ENCODE measurements at places on chromosomes 5 and 9. TPM values are rescaled to one million over a fixed set of nuclear protein-coding genes. Genes with fewer than 3 reads are reported as not detected.

WDR38 gene
- 3.6 TPM for total RNA-seq

ZDHHC11B gene
- total RNA-seq: 8.4 TPM

DNA sequence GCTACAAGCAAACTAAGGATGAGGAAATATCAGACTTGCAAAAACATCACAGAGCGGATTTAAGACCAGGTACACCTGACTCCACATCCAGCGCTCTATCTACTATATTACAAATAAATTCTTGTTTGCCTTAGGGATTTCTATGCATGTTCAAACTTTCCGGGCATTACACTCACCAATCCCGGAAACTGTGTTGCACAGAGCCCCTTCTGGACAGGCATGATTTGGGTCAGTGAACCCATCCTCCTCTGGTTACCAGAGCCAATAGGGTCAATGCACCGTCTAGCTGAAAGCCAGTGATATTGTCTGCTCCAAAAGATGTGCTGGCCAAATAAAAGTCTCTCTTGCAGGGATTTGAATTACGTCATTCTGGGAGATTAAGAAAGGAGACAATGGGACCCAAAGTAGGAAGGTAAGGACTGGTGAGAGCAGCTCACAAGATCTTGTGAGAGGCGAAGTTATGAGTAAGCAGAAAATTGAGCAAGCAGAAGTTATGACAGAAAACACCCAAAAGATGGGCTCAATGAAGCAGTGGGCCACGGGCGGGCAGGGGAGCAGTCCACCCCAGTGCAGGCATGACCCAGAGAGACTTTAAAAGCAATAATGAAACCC lies 155.8 kb upstream of the RAI14 start:
- no peak for DNase-seq

THOC3 gene
- 40.9 TPM for total RNA-seq

- DNase-seq: no peak
Observed at GRCh38 chr5:34919077-34919476, 3.6 kb downstream of the BRIX1 start.

ZNF366 gene
- total RNA-seq: 3.2 TPM

ANGPTL2 gene
- total RNA-seq: 26.2 TPM

DNA sequence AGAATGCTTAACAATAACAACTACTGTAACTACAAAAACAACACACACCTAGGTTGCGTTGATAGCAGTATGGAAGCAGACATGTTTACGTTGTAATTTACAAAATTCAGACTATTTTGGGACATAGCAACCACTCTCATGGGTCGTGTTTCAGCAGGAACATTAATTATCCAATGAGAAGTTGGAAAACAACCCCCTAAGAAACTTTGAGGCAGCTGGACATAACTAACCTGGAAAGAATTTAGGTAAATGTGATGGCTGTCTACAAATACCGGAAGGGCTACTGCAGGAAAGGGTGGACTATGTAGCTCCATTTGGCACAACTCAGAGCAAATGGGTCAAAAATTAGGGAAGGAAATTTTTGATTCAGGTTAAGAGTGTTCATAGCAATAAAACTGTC lies 409.3 kb downstream of the ADGRV1 start:
- no peak for DNase-seq

DNA sequence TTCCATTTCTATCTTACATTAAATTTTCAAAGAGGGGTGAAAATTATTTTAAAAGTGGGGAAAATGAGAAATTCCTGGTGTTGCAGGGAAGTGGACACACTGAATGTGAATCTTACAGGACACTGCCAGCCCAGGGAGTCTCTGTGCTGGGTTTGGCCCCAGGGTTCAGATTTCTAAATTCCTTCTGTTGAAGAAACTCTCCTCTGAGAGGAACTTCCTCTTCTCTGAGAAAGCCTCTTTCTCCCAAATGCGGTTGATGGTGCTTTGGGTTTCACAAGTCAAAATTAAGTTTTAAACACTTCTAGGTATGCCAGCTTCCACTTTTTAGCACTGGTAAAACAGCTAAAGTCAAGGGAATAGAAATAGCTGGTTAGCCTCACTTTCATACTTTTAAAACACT lies 317.9 kb upstream of the ITGA1 start:
- no peak for DNase-seq

SLC6A7 gene
- not detected for total RNA-seq

DNA sequence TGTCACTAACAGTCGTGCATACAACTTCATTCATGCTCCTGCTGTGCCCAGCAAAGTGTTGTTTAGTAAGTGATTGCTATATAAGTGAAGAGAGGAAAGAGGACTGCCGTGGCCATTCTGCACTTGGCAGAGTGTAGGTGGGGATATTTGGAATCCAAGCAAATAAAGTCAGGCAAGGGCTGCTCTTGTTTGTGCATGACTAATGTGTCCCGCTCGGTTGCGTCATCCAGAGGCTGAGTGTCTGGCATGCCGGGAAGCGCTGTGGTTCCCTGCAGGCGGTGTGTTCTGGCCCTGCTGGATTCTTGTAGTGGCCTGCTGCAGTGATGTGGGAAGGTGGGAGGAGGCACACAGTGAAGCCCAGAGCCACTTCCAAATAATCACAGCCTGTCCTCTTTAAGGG lies 136.9 kb upstream of the ANKH start:
- no peak for DNase-seq

- DNase-seq: no peak
Observed at GRCh38 chr5:151199581-151200185, 24.2 kb downstream of the CCDC69 start.

Data from left lung (tissue), 14 donors.